Mucosa of descending colon (tissue), 3 donors: ENCODE measurements at places on chromosomes 3 and 15.

DNA sequence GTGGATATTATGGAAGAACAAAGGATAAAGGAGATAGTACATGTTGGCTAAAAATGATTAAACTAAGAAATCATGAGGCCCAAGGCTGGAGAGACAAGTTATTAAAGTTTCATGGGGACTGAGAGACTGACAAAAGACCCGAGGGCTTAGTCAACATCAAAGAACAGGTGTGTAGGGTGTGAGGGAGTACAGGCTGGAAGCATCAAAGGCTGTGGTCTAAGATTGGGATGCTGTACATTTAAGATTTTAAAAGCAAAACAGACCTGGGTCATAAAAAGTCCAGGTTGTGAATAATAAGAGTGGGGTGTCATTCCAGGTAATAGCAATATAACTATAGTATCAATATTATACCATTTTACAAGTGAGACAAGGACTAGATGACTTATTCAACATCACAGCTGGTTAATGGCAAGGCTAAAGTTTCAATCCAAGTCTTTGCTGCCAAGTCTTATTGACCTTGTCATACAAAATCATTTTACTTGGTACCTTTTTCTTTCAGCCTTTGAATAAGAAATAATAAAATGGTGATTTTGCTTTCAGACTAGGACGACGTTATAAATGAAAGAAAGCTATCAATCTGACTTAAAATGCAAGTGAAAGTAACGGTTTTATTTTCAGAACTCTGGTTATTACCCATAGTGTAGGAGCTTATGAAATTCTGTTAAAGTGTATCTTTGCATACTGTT, 211.6 kb downstream of the TNIK start:
- no peak for DNase-seq

- no peak for DNase-seq
Measured at GRCh38 chr3:143001034-143001368, 369 bp upstream of the U2SURP start.

DNA sequence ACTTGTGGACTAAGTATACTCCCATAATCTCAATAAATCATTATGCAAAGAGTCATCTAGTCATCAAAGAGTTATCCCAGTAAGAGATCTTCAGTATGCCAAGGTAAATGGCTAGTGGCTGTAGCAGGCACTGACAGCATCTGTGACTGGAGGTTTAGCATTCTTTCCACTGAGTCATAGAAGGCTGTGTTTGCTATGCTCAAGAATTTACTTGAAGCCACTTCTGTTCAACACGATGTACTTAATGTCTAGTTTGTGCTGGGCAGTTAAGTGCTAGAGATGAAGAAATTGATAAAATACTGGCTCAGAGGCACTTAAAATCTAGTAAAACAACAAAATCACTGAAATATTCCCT, 13.0 kb downstream of the ZBED2 start:
- no peak for DNase-seq

DNA sequence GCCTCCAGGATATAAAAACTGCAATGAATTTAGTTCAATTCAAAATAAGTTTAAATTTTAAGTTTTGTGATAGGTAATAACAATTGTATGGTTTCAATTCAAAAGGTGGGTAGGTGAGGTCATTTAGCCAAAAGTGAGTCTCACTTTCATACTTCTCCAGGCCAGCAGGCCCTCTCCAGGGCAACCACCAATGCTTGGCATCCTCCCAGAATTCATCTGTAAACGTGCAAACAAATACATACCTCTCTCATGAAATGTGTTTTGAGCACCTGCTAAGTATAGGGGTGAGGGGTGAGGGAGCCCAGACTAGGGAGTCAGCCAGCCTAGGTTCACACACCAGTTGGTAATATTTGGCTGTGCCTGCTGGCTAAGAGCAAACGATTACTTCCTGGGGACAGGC, 22.0 kb upstream of the RBSN start:
- no peak for DNase-seq

- no peak for DNase-seq
Measured at GRCh38 chr3:45579251-45579650, 15.3 kb upstream of the LIMD1 start.

- no peak for DNase-seq
Measured at GRCh38 chr3:123296836-123297626, 95.3 kb downstream of the SEC22A start.

- DNase-seq, result no peak
Measured at GRCh38 chr3:48684480-48685143, 1.1 kb downstream of the NCKIPSD start.

DNA sequence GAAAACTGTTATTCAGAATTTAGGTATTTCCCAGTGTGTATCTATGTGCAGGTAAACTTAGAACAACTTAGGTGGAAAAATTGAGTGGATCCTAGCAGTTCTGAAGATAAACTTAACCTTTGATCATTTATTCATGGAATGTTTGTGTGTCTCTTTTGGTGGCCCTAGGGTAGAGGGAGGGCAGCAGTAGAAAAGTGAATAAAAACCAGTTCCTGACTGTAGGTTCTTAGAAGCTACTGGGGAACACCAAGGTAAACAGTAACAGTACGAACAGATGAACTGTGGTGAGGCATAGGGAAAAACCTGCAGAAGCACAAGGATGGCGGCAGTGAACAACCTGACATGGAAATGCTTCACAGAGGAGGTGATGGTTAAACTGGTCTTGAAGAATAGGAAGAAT, 2.5 kb downstream of the SNRK start:
- no peak for DNase-seq

DNA sequence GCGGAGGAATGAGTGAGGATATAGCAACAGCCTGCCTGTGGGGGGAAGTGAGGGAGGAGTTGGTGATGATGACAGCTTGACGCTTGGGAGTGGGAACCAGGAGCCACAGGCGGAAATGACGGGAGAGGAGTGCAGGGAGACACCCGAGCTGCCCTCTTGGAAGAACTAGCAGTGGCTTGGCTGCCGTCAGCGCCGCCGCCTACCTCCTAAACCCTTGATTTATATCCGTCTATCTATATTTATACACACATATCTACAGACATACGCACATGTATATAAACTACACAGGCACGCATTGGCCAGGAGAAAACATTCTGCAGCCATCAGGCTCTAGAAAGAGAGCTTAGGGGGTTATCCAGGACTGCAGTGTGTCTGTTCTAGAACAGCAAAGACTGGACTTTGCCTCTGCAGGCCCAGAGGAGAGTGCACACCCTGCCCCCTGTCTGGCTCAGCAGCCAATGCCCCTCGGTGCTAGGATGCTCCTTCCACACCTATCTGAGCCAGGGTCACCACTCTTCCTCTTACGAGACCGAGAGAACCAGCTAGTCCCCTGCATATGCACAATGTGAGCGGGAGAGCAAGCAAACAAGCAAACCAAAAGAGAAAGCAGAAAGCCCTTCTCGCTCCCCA, 45.3 kb upstream of the MAGEF1 start:
- DNase-seq, result peak; percentile 64

GRCh38 chr3:117400303-117400702, 690.7 kb downstream of the TUSC7 start:
- DNase-seq, result no peak

DNA sequence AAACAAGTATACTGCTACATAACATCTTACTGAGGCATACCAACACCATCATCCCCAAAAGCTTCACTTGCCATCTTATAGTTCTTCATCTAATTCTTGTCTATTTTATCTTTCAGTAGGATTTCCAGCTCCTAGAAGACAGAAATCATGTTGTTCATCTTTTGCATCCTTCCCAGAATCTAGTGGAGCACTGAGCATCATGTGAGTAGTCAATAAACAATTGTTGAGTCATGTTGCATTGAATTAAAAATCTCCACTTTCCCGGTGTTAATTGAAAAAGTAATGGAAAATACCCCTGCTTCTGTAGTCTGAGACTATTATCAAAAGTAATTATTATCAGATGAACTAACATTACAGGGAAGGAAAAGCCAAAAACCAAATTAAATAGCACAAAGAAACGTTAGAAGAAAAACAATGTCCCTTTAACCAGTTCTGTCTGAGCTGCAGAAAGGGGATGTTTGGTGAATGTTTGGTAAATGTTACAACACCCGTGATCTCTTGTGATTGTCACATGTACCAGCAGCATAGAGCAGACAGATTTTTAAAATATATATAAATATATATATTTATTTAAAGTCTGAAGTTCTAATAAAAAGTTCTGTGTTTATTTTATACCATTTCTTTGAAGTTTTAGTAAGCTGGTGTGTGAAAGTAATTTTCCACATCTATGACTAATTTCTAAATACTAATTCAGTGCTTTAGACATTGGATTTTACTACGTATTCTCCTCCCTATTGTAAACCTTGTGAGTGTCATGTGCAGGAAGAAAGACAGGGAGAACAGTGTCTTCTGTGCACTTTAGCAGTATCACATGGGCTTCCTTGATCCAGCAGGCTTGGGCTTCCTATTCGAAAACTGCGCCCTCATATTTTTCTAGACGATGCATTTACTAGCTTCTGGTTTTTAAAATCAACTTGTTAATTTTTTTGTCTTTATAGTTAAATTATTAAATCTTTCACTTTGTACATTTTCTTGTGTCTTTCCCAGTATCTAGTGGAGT, 85.6 kb downstream of the RAP2B start:
- DNase-seq, result no peak

- no peak for DNase-seq
Measured at GRCh38 chr3:4957978-4958377, 21.3 kb upstream of the BHLHE40 start.

- no peak for DNase-seq
Measured at GRCh38 chr3:116342499-116342898, 102.8 kb downstream of the LSAMP start.

DNA sequence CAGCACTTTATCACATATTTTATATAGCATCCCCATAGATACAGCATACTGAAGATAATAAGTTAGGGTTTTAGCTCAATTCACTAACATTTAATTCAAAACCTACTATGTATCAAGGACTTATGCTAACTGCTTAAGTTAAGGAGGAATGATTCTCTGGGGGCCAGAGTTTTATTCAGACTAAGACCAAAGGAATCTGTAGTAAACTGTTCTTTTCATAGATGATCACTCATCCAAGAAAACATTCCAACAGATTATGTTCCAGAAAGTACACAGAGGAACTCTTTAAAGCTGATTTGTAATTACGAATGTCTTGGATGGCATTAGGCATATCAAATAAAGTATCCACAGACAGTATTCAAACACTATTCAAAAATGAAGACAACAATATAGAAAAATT, 226.4 kb downstream of the SCAPER start:
- DNase-seq, result no peak

DNA sequence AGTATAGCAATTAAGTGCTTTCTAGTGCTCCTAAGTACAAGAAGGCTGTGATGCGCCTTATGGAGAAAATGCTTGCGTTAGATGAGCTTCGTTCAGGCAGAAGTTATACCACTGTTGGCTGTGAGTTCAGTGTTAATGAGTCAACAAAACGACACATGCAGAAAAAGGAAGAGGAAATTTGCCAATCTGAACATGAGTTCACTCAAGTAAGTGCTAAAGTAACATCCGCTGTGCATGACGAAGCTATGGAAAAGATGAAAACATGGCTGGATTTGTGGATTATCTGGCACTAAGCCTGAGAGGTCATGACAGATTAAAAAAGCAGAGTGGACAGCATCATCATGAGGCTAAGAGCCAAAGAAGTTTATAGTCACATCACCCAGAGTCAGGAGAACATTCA, 36.9 kb downstream of the SH3BP5 start:
- peak; percentile 45 for DNase-seq

- DNase-seq, result peak; percentile 54
Measured at GRCh38 chr3:128226795-128227395, 73.6 kb downstream of the EEFSEC start.

DNA sequence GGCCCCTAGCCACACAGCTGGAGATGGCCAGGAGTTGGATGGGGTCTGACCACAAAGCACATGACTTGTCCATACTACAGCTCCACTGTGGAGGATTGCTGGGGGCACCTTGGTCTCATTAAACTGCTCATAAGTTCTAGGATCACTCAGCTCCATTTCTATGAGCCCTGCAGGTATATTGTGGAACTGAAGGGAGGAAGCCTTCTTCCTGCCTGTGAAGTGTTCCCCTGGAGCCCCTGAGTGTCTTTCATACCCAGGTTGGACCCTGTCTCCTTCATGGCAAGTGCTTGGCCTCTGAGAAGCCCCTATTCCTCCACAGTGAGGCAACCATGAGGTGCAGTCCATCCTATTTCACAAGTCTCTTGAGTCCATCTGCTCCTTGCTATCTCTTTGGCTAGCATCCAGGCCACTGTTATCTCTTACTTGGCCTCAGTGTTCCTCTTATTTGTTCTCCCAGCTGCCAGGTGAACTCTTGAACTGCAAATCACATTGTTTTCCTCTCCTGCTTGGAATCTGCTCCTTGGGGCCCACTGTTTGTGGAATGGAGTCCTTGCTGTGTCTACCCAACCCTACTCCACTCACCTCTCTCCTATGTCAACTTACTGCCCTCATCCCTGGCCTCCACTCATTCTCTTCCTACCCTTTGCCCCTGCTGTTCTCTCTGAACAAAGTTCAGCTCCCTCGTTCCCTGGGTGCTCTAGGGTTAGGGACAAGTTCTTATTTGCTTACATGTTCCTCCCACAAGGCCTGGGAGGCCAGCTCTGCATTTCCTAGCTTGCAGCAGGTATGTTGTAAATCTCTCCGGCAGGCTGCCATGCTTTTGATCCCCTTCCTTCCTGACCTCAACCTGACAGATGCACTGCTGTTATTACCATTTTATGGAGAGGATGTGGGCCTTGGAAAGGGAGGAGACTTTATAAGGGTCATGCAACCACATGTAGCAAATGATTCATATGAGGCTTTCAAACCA, 1.2 kb downstream of the ACOX2 start:
- peak; percentile 89 for DNase-seq

GRCh38 chr3:8589880-8590556, 54.6 kb downstream of the SSUH2 start:
- no peak for DNase-seq

- no peak for DNase-seq
Measured at GRCh38 chr15:52503788-52504496, 24.7 kb downstream of the MYO5A start.

DNA sequence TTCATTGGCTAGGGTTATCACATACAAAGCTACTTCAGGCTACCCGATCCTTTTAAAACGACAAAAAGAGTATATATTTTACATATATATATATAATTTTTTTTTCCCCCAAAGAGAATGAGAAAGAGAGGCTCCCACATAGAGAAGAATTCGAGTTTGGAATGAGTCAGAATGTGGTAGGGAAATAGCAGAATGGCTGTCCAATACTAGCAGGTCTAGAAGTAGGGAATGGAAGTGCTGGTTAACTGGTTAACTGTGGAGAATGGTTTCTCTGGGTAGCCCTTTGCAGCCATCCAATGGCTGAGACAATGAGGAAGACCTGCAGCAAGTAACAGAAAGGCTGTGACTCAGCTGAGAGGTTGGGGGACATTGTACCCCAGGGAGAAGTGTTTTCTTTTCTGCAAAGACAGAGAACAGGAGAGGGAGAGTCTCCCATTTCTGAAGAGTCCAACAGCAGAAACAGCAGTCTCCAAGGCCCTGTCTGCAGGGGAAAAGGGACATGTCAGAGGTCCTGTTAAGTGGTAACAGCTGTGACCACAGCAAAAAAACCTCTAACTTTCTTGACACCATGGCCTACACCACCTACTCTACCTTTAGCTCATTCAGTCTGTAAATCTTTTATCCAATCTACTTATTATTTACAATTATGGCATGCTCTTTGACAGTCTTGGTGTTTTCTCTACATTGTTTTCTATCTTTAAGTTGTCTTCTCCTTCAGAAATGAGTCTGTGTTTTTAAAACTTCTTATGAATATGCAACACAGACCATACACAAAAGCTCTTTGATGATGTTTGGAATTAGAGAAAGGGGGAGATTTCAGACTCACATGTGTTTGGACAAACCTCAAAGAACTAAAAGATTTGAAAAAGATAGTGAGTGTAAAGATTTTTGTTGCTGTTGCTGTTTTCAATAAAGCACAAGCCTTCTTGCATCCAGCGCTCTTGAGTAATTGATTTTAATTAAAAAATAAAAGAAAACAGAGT, 116.1 kb upstream of the SLC7A14 start:
- no peak for DNase-seq
